ENCODE measurements at places on chromosomes 5 and 9.
A peak's percentile ranks its signal among the peaks of the same experiment; 100 is the strongest.

GRCh38 chr5:177427211-177427822, 841 bp downstream of the GRK6 start:
- DNase-seq, result peak; percentile 71

- no peak for DNase-seq
Measured at GRCh38 chr9:84323858-84324257, 16.7 kb downstream of the SLC28A3 start.

DNA sequence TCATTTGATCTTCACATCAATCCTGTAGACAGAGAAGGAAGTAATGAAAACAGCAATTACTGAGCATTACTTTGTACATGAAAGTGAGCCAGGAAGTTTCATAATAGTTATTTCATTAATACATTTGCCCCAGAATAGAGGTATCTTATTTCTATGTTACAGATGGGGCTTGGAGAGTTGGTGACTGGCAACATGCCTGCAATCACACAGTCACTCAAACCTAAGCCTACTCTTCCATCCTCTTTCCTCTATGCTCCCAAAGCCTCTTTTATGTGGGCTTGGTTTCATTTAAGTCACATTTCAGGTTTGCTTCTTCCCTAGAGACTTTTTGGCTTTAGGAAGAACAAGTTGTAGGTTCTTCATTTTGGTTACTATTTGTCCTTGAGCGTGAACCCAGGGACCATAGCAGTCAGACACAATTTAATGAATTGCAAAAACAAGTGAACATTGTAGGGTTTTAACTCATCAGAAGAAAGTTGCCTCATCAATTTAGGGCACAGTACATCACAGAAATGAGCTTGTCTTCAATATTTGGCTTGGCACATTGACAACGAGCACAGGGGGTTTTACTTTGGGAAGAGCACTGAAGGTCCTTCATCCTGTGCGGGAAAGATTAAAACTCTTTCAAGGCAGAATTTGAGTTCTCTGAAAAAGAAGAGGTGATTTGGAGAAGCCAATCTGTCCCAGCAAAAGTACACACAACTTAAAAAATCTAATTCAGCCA, 381.1 kb downstream of the TMEM38B start:
- no peak for DNase-seq

- no peak for DNase-seq
Measured at GRCh38 chr9:77896938-77897667, 134.5 kb downstream of the GNAQ start.

DNA sequence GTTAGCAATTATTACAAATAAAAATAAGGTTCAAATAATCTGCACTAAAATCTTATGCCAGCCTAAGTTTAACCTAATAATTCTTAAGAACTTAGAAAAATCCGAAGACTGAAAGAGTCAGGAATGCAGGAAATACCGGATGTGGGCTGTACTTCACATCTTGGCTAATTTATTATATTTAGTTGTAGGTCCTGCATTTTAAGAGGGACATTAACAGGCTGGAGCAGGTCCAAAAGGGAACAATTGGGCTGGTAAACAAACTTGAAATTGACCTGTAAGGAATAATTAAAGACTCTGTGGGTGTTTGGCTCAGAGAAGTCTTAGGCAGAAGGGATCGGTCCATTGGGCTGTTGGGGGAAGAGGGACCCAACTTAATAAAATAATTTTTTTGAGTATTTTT, 18.4 kb downstream of the GLRA1 start:
- no peak for DNase-seq

GRCh38 chr9:112104901-112105300, 70.2 kb downstream of the SUSD1 start:
- no peak for DNase-seq

DNA sequence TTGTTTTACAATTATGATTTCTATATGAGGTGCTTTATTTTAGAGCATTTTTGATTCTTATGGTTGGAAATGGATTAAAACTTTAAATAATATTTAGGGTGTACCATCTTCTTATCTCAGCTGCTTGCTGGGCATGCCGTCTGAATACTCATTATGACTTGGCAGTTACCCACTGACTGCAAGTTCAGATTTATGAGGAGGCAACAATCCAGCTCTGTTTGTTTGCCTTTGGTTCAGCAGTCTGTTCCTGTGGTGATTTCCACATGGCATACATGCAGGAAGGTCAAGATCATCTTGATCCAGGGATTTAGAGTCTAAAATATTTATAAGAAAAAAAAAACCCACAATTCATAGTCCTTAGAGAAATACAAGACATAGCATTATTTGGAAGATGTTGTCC, 1254.5 kb upstream of the NUDT12 start:
- no peak for DNase-seq

DNA sequence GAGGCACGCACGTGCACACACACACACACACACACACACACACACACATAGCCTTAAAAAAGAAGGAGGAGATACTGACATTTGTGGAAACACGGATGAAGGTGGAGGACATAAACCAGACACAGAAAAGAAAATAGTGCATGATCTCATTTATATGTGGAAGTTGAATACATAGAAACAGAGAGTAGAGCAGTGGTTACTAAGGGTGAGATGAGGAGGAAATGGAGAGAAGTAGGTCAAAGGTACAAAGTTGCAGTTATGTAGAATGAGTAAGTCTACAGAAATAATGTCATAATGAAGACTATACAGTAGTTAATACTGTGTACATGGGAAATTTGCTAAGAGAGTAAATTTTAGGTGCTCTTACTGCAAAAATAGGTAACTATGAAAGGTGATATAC, 412.2 kb upstream of the CDH9 start:
- no peak for DNase-seq

DNA sequence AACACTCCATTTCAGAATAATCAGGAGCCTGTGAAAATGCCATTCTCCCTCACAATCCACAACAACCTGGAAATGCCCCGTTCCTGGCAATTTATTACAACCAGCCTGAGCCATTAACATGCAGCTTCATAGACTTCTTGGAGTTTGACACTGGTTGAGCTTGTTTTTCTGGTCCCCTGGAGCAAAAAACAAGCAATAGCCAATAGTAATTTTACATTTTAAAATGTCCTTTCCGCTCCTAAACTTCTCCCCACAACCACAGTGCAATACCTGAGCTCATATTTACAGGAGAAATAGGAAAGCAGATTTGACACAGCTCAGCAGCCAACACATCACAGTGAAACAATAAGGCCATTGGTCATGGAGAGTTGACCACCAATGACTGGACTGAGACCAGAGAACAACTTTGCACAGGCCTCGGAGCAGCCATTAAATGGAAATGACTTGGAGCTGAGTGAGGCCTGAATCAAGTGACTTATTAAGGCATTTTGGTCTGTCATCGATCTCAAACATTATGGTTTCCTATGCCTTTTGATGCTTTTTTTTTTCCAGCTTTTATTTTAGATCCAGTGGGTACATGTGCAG, 73.0 kb downstream of the ENC1 start:
- no peak for DNase-seq

DNA sequence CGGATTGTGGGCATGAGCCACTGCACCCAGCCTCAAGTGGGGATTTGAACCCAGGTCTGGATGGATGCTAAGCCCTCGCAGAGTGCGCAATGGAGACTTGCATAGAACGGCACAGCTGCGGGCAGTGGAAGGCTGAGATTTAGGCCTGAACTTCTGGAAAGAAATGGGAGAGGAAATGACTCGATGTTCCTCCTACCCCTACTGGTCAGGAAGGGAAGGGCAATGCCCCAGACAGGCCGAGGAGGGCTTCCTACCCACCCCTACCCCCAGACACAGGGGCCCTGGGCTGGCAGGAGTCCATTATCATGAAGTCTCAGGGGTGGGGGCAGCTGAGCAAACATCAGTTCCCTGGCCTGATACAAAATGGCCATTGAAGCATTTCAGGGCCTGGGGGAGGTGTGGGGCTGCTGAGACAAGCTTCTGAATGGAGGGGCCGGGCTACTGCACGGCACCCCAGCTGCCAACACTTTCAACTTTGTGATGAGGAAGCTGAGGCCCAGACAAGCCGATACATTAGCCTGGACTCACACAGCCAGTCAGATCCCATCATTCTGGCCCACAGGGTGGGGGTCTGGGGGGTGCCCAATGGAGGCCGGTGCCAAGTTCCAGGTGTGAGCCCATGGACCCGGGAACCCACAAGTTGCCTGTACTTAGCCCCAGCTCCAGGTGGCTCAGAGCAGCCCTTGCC, 13.5 kb upstream of the WDR38 start:
- no peak for DNase-seq
